ENCODE measurements at places on chromosomes 5 and 9.
A peak's percentile ranks its signal among the peaks of the same experiment; 100 is the strongest.

- DNase-seq = no peak
Observed at GRCh38 chr5:143065185-143065965, 295.2 kb downstream of the ARHGAP26 start.

GRCh38 chr5:86175224-86175623, 442.5 kb upstream of the COX7C start:
- no peak for DNase-seq

DNA sequence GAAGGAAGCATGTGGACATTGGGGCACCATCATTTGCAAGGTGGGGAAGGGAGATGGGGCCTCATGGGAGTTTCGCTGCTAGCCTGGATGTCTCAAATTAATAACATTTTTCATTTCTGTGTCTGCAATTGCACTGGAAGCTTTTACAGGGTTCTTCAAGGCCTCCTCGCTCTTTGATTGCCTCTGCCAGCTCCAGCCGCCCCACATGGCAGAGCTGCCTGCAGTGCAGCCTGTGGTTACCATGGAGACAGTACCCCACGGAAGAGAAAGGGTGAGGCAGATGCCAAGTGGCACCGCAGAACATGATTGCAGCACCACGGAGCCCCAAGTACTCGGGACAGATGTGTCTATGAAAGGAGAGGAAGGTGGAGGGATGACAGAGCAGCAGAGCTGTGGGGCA, 25.4 kb downstream of the CTNND2 start:
- no peak for DNase-seq

GRCh38 chr9:128333451-128333869, 6.9 kb upstream of the SLC27A4 start:
- DNase-seq = no peak

- DNase-seq = no peak
Observed at GRCh38 chr5:69167493-69167855, 524 bp downstream of the CCNB1 start.

DNA sequence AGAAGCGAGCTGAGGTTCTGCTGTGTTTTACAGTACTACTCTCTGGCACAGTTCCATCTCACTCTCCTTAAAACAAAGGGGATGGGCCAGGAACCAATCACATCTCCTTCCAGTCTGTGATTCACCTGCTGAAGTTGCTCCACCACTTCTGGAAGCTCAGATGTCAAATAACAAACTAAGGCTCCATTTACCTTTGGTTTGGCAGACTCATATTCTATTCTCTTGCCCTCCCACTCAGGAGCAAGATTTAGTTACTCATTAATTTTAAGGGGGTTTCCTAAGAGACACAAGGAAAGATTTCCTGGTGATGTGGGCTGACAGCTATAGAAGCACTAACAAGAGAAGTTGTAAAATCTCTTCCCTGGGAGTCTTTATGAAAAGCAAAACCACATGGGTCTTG, 37.8 kb upstream of the KIF2A start:
- DNase-seq = no peak

DNA sequence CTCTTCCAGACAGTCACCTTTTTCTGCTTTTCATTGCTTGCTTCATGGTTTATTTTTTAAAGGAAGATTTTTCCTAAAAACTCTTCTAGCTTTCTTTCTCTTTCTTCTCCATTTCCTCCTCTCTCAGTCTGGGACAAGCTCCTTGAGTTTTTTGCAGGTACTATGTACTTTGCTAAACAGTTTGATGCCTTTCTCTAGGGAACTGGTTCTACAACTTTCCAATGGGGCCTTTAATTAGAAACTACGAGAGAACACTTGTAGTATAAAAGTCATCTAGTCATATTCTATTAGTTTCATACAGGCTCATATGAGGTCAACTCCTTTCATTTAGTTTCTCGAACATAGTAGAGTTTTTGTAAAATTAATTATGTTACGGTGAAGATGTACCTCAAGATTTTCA, 189.6 kb downstream of the DOCK8 start:
- no peak for DNase-seq

GRCh38 chr9:21688108-21689102, 114.0 kb upstream of the MTAP start:
- DNase-seq = no peak

DNA sequence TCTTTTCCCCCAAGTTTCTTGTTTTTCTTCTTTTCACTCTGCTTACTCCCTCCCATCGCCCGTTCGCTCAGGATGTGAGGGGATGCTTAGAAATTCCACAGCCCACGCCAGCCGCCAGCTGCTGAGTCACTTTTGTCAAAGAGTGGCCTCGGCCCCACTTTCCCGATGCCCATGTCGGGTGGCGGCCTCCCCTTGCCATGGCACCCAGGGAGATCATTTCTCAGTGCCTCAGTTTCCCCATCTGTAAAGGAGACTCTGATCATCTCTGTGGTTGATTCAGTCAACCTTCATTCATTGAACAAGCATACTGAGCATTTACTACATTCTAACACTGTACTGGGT, 353 bp upstream of the PDGFRB start:
- DNase-seq = no peak

GRCh38 chr9:133441571-133441970, 18.2 kb upstream of the CACFD1 start:
- DNase-seq = no peak

GRCh38 chr5:179536676-179537075, 13.7 kb upstream of the RUFY1 start:
- no peak for DNase-seq

DNA sequence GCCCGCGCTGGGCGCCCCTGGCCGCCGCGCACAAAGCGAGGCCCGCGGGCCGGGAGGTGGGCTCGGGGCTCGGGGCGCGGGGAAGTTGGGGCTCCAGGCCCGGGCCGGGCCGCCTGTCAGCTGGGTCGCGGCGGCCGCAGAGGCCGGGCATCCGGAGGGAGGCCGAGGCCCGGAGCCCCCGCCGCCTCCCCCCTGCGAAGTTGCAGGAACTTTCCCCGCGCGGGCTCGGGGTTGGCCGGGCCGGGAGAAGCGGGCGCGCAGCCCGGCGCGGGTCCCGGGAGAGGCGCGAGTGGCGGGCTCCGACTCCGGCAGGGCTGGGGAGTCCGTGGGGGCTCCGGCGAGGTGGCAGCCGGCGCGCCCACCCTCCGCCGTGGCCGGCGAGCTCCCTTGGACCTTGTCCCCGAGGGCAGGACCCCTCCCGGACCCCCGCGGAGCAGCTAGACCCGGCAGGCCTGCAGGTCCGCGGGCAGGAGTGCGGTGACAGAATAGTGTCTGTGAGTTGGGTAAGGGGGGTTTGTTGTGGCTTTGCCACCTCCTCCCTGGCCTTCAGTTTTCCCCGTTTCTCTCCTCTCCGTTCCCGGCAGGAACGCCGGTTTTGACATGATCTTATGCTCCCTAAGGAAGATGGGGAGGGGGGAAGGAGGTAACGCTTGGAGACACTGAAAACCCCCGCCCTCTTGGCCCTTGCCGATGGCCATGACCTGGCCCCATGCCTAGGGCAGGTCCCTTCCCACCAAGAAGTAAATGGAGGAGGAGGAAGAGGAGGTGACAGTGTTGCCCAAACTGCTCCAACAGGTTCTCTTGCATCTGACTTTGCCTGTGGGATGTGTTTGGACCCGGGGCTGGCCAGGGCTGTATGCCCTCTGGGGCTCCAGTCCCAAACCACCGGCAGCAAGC, 942 bp downstream of the PHF2 start:
- DNase-seq = peak; percentile 53

DNA sequence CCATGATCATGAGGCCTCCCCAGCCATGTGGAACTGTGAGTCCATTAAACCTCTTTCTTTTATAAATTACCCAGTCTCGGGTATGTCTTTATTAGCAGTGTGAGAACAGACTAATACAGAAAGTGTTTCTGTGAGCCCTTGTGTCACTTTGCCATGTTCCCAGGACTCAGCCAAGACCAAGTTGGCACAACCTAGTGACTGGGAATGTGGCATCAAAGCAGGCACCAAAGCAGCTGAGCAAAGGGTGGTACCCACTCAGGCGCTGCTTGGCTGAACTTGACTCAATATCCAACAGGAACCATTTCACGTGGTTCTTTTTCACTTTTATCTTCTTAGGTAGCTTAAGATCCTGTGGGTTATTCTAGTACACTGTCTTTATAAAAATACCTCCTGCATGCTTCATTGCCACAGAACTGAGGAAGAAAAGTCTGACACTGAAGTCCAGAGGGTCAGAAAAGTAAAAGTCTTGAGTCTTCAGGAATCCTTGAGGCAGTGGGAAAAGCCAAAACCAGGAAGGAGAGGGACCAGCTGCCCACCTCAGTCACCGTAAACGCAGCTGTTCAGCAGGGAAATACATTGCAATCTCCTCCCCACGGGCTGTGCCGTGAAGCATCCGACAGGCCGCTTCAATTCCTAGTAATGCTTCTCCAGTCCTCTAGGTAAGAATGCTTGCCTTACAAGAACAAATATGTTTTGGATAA, 90.5 kb upstream of the RETREG1 start:
- no peak for DNase-seq

- no peak for DNase-seq
Observed at GRCh38 chr9:124334568-124335319, 77.0 kb downstream of the NEK6 start.

GRCh38 chr9:68740561-68740960, 35.5 kb downstream of the PIP5K1B start:
- DNase-seq = no peak

DNA sequence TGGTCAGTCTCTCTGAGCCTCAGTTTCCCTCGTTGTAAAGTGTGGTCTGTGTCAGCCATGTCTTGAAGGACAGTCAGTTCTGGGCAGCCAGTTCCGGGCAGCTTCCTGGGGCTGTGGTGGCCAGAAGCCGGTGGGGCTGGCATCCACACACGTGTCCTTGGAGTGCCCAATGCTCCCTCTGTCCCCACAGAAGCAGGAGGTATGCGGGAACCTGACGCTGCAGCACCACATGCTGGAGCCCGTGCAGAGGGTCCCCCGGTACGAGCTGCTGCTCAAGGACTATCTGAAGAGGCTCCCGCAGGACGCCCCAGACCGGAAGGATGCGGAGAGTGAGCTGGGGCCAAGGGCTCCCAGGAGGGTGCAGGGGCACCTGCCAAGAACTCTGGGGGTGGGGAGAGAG, 48.4 kb upstream of the SUSD3 start:
- no peak for DNase-seq

GRCh38 chr5:61089351-61089750, 72.9 kb downstream of the SMIM15 start:
- DNase-seq = no peak

- DNase-seq = no peak
Observed at GRCh38 chr5:120446068-120446492, 18.0 kb upstream of the PRR16 start.

- DNase-seq = no peak
Observed at GRCh38 chr5:111930449-111930848, 173.5 kb upstream of the NREP start.

GRCh38 chr5:14588758-14589543, 7.4 kb downstream of the OTULINL start:
- no peak for DNase-seq

- no peak for DNase-seq
Observed at GRCh38 chr9:103362986-103363385, 367.9 kb downstream of the CYLC2 start.

GRCh38 chr5:149424371-149425315, 45.6 kb upstream of the IL17B start:
- no peak for DNase-seq

- DNase-seq = no peak
Observed at GRCh38 chr9:134475011-134475790, 148.9 kb downstream of the RXRA start.

DNA sequence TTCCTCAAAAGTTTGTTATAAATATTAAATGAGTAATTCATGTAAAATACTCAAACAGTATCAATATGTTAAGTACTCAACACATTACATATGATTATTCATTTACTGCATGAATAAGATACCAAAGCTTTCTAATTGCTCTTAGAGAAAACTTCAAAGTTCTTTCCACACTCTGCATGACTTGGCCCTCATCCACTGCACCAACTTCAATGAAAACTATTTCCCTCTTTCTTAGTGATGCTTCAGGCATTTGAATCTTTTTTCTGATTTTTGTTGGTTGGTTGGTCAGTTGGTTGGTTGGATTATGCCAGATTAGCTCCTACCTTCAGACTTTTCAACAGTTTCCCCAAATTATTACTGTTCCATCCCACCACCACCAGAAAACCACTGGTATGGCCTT, 314.7 kb upstream of the RGMB start:
- DNase-seq = no peak
